Activated CD4-positive, CD25-positive, alpha-beta regulatory T cell (primary cell): ENCODE measurements at places on chromosomes 16 and 17.

DNA sequence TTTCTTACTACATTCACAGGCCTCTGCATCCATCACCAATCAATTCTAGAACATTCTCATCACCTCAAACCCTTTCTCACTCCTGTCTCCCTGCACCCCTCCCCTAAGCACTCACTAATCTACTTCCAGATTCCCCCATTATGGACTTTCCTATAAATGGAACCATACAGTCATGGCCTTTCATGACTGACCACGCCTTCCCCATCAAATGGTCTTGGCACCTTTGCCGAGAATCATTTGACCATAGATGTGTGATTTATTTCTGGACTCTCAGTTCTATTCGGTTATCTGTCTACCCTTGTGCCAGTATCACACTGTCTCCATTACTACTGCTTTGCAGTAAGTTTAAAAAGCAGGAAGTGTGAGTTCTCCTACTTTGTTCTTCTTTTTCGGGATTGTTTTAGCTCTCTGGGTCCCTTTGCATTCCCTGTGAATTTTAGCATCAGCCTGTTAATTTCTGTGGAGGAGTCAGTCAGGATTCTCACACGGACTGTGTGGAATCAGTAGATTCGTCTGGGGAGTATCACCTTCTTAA is 27.5 kb downstream of the GTF3C1 start:
- DNase-seq = no peak

DNA sequence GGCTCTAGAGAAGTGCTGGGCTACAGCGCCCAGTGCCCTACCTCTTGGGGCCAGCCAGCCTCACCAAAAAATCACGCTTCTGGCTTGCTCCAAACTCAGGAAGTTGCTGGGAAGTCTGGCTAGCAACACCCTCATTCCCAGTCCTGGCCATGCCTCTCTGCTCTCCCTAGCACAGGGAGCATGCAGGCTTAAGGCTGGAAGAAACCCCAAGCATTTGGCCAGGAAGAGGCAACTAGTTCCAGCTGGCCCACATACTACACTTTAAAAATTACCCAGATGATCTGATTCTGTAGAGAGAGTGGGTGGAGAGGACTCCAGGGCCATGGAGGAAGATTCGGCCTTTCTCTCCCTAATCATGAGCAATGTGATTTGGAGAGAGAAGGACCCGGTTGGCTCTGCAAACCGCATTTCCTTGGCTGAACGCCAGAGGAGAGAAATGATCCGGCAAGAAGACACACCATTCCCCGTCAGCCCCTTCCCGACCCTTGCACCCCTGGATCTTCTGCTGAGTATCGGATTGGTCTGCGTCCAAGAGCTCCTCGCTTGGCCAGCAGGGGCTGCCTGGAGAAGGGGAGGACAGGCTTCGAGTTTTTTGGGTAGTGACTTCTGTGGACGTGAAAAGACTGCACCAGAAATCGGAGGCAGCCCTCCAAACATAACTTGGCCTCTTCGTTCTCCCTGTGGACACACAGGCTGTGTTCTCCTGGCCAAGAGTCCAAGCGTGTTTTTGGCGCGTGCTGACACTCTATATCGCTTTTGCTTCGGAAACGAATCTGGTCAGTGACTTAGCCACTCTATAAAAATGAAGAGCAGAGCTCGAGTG is 406.3 kb downstream of the WWOX start:
- DNase-seq = no peak

DNA sequence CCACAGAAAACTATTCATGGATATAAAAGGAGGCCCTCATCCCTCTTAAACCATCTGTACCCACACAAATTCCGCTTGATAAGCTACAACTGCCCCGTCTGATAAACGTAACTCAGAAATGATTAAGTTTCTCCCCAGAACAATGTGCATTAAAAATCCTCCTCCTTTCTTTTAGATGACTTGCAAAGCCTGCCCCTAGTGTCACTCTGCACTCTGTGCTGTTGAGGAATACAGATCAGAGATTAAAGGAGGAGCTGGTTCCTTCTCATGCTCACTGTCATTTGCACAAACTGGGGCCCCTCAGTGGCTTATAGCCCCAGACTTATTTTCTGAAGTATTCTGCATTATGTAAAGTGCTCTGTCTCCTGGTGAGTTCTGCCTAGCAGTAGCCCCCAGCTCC is 33.3 kb downstream of the CDRT15 start:
- DNase-seq = no peak

GRCh38 chr16:3457434-3458252 is 14.2 kb downstream of the NAA60 start:
- peak; percentile 92 for DNase-seq

DNA sequence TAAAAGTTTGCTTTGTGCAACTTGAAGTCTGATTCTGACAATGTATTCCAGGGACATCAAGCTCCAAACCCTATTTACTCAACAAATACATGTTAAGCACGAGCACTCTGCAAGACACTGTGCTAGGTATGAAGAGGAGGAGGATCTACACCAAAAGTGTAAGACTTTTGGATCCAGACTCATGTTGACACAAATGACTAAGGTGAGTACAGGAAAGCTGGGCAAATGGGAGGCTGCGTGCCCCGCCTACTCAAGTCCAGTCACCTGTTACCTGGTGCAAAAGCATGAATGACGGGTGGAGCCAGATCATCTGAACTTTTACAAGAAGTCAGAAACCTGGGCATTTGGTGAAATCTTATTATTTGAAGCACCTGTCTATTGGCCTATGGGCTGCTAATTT is 120.7 kb downstream of the ABCC12 start:
- no peak for DNase-seq

- DNase-seq = no peak
These were observed 111.1 kb downstream of the CACNG3 start for GRCh38 chr16:24367186-24367710.

GRCh38 chr17:1324201-1324771 is 44.8 kb downstream of the TRARG1 start:
- no peak for DNase-seq

GRCh38 chr17:35684055-35684802 is 47.2 kb upstream of the RASL10B start:
- no peak for DNase-seq

DNA sequence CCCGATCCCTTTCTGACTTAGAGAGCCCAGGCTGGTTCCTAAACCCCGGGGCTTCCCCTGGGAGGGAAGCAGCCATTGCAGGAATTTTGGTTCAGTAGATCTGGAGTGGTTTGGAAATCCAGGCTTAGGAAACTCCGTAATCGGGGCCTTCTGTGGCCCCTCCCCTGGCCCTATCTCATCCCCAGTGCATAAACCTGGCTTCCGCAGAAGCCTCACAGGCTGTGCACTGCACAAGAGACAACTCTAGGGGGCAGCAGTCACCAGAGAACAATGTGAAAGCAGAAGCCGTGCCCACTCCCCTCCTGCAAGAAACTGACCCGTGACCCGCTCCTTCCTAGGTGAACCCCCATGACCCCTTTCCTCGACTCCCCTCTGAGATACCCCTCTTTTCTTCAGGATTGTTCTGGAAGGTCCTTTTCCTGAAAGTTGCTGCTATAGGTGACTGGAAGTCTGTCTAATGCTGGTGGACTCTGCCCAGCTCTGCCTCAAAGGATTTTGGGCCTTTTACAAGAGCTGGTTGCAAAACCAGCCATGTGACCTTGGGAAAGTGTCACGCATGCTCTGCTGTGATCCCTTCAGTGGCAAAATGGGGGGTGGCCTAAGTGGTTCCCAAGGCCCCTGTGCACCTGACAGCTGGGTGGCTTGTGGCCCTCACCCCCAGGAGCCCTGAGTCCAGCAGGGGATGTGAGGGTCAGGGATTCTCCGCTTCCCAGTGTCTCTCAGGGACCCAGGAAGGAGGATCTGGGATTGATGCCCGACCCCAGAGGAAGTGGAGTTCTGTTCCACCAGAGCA is 14.4 kb downstream of the GUCY2D start:
- no peak for DNase-seq

DNA sequence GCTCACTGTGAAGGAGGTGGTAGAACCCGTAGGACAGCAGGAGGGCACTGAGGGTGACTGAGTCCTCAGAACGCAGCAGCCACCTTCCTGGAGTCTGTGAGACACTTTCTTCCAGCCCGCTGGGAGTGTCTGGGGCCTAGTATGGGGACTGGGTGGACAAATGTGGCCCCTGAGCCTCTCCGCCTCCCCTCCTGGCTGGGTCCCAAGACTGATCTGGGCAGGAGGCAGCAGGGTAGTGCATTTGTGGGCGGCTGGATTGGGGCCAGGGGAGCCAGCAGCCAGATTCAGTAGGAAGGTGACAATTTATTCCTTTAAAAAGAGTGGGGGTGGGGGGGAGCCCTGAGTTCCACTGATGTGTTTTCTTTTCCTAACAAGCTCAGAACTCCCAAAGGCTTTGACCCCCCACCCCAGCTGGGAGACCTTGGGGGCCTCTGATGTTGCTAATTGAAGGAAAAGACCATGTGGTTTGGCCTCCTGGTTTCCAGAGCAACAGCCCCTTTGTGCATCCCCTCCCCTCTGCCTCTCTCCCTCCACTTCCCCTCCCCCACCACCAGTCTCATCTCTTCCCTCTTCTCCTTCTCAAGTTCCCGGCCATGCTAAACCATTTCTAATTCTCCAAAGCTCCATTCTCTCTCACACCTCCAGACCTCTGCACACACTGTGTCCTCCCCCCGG is 4.4 kb downstream of the CLEC19A start:
- DNase-seq = no peak

DNA sequence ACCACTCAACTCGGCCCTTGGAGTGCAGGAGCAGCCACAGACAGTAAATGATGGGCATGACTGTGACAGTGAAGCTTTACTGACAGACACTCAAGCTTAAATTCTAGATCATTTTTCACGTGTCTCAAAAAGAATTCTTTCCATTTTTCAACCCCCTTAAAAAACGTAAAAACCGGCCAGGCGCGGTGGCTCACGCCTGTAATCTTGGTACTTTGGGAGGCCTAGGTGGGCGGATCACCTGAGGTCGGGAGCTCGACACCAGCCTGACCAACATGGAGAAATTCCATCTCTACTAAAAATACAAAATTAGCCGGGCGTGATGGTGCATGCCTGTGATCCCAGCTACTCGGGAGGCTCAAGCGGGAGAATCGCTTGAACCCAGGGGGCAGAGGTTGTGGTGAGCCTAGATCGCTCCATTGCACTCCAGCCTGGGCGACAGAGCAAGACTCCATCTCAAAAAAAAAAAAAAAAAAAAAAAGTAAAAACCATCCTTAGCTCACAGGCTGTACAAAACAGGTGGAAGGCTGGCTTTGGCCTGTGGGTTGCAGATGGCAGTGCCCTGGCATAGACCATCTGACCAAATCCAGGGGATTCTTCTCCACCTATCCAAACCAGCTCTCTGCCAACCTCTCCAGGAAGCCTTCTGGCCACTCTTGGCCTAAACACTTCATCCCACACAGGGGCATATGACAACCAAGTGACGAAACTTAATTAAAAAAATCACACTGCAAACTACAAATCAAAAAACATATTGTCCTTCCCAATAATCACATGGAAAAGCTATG is 18.3 kb downstream of the TBC1D16 start:
- no peak for DNase-seq

DNA sequence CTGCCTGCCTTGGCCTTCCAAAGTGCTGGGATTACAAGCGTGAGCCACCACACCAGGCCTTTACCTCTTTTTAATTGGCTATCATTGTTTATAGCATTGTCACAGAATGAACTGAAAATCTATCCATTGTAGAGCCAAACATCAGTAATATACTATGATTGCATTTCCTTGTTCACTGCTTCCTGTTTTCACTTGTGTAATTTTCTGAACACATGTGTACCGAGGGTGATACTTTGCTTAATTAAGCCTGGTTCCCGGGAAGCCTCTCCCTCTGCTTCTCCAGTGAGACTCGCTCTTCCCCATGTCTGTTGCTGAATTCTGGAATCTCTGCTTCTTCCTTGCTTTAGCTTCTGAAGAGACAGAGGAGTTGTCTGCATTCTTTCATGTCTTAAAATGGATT is 33.1 kb downstream of the POLR3E start:
- no peak for DNase-seq

GRCh38 chr16:86087011-86087895 is 188.3 kb downstream of the IRF8 start:
- no peak for DNase-seq

DNA sequence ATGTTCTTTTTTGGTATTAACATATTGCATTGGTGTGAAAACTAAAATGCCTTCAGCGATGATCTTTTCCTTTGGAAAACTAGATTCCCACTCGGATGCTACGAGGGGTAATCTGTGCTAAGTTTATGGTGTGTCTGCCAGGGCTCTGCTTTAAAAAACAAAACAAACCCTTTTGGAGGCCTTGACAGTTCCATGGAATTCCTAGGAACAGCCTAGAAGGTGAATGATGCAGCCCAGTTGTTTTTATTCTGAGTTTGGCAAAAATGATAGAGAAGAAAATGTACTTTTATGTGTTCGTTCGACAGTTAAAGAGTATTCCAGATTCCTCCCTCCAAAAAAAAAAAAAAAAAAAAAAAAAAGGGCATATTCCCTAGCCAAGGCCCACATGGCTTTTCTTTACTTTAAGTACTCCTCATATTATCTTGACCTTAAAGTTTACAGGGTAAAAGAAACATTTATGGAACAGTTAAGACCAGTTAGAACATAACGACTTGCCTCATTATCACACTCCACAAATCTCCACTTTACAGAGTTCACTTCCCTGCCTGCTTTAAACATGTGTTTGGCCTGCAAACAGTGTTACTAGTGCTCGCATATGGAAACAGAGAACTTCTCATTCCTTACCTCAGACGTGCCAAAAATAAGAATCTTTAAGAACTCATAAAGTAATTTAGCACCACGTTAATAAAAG is 159.1 kb downstream of the WWOX start:
- no peak for DNase-seq

DNA sequence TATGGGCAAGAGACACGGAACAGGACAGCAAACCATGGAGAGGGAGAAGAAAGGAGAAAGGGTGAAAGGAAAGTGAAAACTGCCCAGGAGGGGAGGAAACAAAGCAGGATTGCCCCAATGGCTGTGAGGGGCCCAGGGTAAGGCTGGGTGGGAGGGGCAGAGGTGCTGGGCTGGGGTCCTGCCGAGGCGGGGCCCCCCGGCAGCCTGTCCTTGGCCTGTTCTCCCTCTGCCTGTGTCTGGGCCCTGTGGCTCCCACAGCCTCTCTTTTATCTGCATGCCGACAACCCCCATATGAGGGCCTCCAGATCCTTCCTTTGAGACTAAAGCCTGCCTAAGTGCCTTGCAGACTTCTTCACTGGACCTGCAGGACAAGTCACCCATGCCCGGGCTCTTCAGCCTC is 15.5 kb downstream of the ZNHIT3 start:
- DNase-seq = no peak
